Activated CD8-positive, alpha-beta T cell treated with anti-CD3 and anti-CD28 coated beads, Interleukin-2, amount 10 ng/mL, durations not matched to agents 7 days and 5 days (primary cell): ENCODE measurements at places on chromosomes 13 and 19. TPM values are rescaled to one million over a fixed set of nuclear protein-coding genes. Genes with fewer than 3 reads are reported as not detected.
A peak's percentile ranks its signal among the peaks of the same experiment; 100 is the strongest.

- DNase-seq, result no peak
These were observed 7.4 kb upstream of the JUNB start for GRCh38 chr19:12783849-12784393.

DNA sequence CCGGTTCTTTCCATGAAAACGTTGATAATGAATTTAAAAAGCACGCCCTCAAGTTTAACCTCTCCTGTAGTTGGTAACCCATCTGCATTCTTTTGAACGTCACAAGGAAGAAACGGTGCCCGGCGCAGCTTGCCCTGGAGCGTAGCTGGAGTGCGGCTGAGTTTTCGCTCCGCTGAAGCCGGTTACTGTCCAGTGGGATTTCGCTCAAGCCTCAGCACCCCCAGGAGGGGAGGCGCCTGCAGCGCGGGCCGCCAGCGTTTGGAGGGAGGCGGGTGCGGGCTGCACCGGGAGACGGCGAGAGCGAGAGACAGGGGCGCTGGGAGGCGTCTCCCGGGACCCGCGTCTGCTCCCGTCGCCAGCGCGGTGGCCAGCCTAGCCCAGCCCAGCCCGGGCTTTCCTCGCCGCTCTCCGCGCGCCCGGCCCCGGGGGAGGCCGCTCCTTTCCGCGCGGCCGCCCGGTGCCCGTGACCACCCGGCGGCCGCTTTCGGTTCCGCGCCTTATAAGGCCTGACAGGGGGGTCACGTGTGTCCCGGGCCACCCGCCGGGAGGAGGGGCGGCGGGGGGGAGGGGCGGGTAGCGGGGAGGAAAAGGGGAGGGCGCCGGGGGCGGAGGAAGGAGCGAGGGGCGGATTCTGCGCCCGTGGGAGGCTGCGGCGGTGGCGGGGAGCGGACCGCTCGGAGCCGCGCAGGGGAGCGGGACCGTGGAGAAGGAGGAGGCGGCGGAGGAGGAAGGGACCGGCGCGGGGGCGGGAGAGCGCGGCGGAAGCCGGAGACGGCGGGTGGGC lies 8.3 kb upstream of the DGKH start:
- DNase-seq, result peak; percentile 91

- DNase-seq, result no peak
These were observed 10.6 kb downstream of the ZSCAN1 start for GRCh38 chr19:58044391-58044790.

DNA sequence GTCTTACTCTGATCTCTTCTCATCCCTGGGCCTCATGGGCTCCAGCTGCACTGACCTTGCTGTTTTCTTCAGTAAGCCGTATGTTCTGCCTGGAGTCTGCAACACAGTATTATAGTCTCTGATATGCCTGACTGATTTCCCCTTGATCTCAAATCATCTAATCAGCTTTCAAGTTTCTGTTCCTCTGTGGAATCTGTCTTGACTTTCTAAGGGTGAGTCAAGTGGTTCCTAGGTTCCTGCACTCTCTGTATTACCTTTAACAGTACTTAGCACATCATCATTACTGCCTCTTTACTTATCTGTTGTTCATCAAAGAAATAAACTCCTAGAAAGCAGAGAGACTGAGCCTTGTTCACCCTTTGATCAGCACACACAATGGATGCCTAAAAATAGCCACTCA lies 350.7 kb downstream of the LMO7 start:
- DNase-seq, result no peak

- no peak for DNase-seq
These were observed 29.6 kb downstream of the COL4A2 start for GRCh38 chr13:110336681-110337080.

- DNase-seq, result no peak
These were observed 77.4 kb downstream of the PDS5B start for GRCh38 chr13:32663660-32664059.

DNA sequence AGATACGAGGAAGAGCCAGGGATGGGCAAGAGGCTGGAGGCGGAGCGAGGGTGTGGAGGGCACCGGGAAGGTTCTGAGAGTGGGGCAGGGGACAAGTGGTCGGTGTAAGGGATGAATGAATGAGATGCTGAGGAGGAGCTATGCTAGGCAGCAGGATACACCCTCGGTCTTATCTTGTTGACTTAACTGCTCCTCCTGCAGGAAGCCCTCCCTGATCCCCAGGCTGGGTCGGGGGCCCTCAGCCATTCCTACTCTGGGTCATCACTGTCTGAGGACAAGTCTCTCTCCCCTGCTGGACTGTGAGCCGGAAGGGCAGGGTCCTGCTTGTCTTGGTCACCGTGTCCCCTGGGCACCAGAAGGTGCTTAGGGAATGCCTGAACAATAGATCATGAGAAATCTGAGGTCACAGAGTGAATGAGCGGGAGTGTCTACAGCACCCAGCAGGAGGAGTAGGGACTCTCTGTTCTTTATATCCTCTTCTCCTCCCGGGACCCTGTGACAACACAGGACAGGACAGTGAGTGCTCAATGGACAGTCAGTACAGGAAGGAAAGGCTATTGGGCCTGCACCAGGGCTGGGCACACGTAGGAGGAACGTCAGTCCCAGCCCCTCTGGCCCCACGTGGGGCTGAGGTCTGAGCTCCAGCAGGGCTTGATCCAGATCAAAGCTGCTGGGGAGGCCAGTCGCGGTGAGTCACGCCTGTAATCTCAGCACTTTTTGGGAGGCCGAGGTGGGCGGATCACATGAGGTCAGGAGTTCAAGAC lies 6.5 kb downstream of the NKPD1 start:
- DNase-seq, result no peak

DNA sequence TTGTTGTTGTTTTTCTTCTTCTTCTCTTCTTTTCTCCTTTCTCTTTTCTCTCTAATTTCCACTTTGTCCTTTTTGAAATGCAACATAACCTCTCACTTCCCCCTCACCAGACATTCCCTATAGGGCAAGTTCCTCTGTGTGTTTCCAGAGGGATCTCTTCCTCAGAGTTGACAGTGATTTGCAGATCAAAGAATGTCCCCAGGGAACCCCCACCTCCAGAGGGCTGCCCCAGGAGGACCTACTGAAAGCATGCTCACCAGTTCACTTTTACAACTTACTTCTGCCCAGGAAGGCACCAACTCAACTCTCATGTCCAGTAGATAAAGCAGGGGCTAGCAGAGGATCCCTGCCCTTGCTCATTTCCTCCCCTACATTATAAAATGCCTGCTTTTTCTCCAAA lies 1648.0 kb downstream of the PCDH9 start:
- DNase-seq, result no peak

DNA sequence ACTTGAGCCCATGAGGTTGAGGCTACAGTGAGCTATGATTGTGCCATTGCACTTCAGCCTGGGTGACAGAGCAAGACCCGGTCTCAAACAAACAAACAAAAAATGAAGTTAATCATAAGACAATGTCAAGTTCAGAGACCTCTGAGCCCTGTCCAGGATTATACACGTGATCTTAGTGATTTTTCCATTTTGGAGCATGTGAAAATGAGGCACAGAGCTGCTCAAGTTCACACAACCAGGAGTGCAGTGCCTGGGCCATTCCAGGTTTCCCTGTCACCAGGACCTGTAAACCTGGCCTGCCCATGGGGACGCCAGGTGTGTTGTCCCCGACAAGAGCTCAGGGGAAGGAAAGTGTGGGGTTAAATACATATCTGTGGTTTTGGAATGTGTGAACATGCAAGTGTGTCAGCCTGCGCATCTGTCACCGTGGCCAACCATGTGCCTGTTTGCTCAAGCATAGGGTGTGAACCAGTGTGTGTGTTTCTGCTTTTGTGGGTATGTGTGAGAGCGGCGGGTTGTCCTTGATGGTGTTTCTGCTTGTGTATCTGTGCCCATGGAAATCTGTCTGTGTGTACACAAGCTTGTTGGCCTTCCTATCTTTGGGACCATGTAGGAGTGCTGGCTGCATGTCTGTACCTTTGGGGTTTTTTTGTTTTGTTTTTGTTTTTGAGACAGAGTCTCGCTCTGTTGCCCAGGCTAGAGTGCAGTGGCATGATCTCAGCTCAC lies 1.5 kb upstream of the FXYD1 start:
- no peak for DNase-seq

- no peak for DNase-seq
These were observed 37.8 kb downstream of the ELF1 start for GRCh38 chr13:40981361-40981760.

DNA sequence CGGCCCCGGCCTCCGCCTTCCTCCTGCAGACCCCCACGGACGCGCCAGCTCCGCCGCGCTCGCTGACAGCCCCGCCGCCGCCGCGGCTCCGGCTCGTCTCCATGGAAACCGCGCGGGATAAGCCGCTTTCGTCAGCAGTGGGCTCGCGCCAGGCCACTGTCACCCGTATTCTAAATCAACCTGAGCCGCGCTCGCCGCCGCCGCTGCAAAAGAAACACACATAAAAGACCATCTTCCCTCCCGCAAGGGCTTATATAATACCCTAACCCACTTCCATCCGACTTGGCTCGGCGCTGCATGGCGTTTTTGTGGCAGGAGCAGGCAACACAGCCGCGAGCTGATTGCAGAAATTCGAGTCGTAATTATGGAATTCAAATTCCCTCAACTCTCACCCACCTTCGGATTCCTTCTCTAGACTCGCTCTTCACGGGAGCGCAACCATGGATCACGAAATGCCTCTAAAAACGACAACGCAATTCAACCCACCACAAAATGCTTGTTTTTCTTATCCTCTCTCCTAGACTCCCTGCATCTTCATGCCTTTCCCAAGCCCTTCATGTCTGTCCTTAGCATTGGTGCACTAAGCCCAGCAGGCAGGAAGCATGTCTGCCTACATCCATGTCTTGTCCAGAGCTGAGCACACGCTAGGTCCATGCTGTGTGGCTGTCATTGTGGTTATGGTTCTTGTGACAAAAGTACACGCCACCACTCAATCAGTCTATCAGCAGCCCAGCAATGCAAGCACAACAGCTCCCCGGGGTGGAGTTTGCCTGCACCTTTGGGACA lies at the start of gene AMER2:
Gene AMER2 (minus strand): TSS at position 772 of the 786 bp plus-strand sequence. CDS start 669 bp downstream, at position 103.
- peak; percentile 26 for DNase-seq

DNA sequence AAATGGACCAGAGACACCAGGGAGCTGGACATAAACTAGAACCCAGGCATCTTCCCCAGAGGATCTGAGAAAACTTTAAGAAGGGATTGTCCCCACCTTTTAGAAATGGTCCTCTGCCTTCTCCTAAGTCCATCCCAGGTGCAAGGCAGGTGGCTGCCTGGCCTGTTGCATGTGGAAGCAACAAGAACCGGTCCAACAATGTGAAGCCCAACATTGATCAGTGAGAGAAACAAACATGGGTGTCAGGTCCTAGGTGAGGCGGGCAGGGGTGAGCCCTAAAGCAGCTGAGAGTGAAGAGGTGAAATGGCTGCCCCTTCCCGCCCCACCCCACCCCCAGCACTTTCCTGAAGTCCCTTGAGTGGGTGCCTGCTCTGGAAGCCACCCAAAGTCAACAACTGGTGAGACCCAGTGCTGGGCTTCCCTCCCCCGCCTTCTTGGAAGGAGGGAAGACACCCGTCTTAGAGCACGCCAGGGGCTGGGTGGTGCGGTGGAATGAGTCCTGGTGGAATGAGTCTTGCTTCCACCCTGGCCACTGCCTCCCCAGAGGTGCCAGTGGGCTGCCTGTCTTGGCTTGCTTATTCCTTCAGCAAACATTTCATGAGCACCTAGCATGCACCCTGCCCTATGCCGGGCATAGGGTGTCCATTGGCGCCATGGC lies 1.7 kb downstream of the AP1M1 start:
- DNase-seq, result no peak

DNA sequence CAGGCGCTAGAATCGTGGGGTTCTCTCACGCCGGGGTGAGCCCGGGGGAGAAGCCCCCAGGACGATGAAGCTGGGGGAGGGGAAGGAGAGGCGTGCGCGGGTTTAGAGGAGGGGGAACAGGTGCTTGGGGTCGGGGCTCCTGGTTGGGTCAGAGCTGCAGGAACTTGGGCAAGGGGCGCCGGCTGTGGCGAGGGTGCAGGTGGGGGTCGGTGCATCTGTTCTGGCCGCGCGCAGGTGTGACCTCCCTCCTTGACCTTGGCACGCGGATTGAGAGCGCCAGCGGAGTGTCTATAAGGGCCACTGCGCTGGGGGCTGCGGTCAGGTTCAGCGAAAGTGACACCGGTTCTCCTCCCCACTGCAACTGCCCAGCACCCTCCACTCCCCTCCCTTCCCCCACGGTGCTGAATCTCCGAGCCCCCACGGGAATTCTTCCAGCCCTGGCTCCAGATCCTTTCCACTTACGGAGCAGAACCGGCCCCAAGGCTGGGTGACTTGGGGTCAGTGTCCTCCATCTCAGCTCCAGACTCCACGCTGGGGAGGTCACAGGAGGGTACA lies 618 bp downstream of the TMEM38A start:
- peak; percentile 25 for DNase-seq

DNA sequence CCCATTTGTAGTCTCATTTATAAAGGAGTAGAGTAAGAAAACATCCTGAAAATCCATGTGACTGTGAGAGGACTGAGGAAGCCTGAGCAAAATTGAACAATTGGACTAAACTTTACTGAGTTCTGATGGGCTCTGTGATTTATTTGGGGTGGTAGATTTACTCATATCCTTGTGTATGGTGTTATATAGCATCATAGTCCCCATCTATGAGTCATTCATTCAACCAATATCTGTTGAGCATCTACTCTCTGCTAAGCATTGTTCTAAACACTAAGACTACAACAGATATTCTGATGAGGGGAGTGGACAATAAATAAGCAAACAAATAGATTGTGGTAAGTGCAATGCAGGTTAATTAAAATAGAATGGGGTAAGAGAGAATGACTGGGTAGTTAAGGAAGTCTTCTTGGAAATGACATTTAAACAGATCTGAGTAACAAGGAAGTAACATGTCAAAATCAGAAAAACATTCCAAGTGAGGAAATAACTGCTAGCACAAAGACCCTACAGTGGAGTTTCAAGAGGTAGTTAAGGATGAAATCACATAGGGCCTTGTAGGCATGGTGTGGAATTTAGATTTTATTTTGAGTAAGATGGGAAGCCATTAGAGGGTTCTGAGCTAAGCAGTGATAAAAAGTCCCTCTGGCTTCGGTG lies 36.3 kb upstream of the MLNR start:
- DNase-seq, result no peak

- DNase-seq, result no peak
These were observed 4.9 kb upstream of the ZNF580 start for GRCh38 chr19:55635856-55636440.

Gene ZNF43
- 34.3 TPM for total RNA-seq

Gene IGFL3
- total RNA-seq, result not detected

Gene KLHL26
- 13.4 TPM for total RNA-seq

Gene ZNF850
- 9.8 TPM for total RNA-seq

Gene KLK15
- not detected for total RNA-seq
